Renal pelvis (tissue), 12 donors: ENCODE measurements at places on chromosomes 1 and 21. TPM values are rescaled to one million over a fixed set of nuclear protein-coding genes. Genes with fewer than 3 reads are reported as not detected.

- no peak for DNase-seq
Observed at GRCh38 chr1:71882226-71882625, 400.1 kb downstream of the NEGR1 start.

DNA sequence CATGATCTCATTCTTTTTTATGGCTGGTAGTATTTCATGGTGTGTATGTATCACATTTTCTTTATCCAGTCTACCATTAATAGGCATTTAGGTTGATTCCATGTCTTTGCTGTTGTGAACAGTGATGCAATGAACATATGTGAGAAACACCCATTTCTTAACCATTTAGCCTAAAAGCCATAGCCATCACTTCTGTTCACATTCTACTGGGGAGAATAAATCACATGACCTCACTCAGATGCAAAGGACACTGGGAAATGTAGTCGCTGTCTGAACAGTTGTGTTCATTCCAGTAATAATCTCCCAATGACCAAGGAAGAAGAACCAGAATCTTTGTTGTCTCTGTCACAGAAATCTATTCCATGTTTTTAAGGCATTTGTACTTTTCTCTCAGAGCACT, 15.1 kb upstream of the PLA2G2E start:
- DNase-seq, result no peak

DNA sequence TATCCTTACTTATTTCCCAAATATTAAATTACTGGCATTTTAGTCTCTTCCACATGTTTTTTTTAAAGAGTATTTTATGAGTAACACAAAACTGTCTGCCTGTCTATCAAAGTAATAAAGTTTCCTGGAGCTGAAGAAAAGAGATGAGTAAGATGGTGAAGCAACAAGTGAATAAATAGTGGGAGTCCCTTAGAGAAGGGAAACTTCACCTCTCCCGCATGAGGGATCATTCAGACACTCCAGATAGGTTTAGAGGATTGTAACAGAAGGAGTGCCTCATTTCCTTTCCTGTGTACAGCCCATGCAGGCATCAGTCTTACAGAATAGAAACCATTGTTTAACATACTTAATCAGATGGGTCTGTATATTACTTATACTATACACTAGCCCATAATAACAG, 205.7 kb downstream of the USP25 start:
- no peak for DNase-seq

DNA sequence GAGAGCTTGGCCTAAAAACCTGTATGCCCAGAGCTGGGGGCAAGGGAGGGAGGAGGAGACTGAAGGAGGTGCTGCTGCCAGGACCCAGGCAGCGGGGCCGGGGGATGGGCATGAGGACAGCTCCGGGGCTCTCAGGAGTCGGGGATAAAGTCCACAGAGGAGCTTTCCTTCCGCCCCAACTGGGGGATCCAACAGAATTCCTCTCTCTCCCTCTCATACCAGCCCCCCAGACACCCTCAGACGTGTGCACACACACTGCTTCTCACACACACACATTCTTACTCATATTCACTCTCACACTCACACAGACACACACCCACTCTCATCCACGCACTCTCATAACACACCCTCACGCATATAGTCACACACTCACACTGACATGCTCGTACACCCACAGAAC, 39.1 kb downstream of the SYF2 start:
- DNase-seq, result no peak

DNA sequence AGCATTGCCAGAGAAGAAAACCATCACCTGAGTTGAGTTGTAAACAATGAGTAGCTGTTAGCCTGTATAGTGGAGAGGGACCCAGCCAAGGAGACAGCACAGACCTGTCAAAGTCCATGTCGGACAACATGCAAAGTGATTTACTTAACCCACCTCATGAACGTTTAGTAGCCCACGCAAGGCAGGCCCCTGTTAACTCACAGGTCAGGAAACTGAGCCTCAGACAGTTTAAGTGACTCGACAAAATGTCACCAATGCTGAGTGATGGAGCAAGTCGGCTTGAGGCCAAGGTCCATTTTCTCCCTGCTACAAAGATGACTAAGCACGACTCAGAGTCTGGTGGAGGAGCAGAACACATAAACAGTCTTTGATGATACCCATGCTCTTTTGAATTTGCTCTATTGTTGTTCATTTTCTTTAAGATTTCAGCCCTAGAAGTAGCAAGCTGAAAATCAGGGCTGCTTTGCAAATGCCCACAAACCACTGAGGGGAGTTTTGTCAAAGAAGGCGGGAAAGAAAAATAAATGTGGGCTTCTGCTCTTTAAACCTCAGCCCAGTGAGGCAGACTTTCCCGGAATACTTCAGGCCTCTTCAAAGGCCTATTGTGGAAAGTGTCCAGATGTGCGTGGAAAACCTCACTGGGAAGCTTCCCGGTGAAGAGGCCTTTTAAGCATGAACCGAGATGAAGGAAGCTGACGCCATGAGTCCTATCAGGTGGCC, 83.8 kb upstream of the HOOK1 start:
- DNase-seq, result no peak

GRCh38 chr21:15848634-15849560, 119.1 kb downstream of the USP25 start:
- no peak for DNase-seq

- DNase-seq, result no peak
Observed at GRCh38 chr1:112395256-112395820, 676 bp upstream of the CTTNBP2NL start.

DNA sequence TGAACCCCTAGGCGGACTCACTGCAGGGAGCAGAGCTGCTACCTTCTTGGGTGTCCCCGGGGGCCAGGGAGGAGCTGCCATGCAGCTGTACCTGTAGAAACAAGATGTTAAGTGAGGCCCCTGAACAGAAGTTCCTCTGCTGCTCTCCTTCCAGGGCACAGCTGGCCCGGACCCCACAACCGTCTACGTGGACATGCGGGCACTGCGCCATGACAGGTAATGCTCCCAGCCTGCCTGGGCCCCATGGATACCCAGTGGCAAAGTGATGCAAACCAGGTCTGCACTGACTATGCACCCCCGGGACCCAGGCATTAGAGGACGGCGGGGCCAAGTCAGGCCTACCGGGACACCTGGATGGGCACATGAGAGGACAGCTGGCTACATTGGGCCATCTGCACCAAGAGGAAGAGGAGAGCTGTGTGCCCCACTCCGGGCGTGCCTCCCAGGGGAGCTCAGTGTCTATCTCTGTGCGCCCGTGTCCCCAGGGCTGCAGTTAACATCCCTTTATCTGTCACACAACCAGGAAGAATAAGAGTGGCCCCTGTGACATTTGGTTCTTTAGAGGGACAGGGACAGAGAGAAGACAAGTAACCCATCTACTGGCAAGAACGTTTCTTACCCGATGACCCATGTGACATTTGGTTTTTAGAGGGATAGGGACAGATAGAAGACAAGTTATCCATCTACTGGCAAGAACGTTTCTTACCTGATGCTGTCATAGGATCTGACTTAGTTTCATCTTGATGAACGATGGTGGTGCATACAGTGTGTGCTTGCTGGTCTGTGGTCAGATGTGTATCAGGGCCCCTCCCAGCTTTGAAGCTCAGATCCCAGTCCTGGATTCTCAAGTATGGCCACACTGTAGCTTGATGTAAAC, 44.1 kb downstream of the S100B start:
- no peak for DNase-seq

DNA sequence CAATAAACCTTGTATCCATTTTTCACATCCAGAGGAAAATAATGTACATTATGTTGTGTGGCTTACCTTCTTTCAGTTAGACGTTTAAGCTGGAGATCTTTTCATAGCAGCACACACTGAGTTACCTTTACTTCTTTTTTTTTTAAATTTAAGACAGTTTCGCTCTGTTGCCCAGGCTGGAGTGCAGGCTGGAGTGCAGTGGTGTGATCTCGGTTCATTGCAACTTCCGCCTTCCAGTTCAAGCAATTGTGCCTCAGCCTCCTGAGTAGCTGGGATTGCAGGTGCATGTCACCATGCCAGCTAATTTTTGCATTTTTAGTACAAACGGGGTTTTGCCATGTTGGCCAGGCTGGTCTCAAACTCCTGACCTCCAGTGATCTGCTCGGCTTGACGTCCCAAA, 7.4 kb upstream of the CAMTA1 start:
- DNase-seq, result no peak

DNA sequence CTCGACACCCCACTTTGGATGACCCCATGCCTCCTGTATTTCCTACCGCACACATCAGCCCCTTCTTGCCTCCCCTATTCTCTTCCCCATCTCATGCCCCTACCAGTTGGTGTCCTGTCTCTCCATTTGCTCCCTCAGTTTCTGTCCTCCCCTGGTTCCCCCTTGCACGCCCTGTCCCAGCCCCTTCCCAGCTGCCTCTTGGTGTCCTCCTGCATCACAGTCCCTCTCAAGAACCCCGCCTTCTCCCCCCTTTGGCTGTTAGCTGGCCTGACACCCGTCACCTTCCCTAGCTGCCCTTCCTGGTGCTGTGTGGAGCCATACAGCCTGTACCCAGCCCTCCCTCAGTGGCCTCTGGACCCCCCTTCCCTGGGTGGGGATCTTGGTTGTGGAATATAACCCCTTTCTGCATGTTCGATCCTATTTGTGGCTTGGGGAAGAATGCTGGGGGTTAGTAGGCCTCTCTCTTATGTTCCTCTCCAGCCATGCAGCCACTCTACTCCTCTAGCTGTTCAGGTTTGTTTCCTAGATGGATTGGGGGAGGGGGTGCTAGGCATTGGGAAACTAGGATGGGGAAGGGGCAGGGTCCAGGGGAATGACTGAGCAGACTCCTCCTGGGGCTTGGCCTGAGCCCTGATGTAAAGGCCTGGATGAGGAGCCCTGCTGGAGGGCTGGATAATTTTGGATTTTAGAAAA, 41.4 kb upstream of the NFASC start:
- DNase-seq, result no peak

The SIM2 gene
- 25.9 TPM for polyA plus RNA-seq

DNA sequence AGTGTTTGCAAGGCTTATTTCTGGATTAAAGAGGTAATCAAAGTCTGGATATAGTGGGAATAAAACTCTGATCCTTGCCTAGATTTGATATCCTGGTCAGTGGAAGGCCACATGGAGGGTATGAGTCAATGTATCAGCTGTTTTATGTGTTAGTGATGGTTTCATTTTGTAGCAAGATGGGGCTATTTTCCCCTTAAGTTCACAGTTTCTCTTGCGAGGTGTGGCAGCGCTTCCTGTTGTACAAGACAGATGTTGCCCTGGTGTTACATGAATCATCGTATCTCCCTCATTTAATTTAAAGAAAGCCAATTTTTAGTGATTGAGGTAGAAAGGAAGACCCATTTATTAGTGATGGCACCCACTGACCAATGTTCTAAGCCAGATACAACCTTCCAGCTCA, 220.2 kb downstream of the DUSP10 start:
- no peak for DNase-seq

The C4BPB gene
- 0.53 TPM for polyA plus RNA-seq

The HAO2 gene
- 109 TPM for polyA plus RNA-seq

DNA sequence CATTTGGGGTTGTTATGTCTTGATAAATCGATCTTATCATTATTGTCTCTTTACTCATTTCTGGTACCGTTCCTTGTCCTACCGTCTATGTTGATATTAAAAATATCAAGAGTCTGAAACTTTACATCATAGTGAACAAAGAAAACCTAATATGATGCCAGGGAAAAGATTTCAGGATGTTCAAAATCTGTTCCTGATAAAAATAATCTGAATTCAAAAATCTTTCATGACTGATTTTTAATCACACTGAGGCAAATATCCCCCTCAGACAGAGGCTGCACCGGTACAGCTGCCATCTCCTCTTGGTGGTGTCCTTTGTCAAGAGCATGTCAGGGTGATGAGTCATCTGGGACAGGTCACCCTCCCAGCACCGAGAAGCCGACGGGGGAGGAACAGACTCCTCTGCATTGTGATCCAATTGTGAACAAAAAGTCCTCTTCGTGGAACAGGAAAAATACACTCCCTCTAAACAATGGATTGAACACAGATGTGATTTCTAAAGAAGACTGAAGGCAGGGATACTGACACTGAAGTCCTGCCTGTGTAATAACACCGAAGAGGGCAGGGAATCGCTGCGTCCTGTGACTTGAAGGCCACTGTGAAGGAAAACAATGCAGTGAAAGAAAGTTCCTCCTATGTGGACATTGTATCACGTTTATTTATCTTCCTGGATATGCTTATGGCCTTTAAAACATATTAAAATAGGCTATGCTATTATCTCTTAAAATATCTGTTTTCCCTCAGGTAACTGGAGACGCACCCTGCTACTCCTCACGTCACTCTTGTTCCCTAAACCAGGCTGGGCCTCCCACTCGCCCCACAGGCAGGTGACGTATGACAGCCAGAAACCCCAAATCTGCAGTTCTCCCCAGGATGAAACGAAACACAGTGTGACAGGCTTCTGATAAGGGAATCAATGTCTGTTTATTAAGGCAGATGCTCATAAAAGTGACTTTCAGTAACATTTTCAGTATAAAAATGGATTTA, 4.3 kb upstream of the SPATC1L start:
- no peak for DNase-seq

The PRMT2 gene
- 138 TPM for polyA plus RNA-seq

The AP4B1 gene
- polyA plus RNA-seq, result 47.2 TPM

GRCh38 chr1:219312967-219313366, 139.3 kb downstream of the LYPLAL1 start:
- DNase-seq, result no peak

The KIF14 gene
- 7.6 TPM for polyA plus RNA-seq

DNA sequence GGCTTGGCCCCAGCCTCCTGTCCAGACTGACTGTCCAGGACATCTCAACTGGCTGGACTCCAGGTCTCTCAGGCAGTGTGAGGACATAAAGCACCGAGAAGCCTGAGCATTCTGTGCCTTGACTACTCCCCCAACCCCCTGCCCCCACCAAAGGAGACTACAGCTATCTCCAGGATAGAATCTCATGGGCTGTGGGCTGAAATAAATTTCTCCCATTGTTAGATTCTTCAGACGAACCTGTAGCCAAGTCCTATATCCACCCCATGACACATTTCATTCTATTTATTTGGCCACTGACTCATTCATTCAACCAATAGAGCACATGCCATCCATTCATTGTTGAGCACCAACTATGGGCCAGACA, 11.4 kb downstream of the VWA5B1 start:
- DNase-seq, result no peak

- DNase-seq, result no peak
Observed at GRCh38 chr1:3066250-3066711, 2.7 kb upstream of the PRDM16 start.

DNA sequence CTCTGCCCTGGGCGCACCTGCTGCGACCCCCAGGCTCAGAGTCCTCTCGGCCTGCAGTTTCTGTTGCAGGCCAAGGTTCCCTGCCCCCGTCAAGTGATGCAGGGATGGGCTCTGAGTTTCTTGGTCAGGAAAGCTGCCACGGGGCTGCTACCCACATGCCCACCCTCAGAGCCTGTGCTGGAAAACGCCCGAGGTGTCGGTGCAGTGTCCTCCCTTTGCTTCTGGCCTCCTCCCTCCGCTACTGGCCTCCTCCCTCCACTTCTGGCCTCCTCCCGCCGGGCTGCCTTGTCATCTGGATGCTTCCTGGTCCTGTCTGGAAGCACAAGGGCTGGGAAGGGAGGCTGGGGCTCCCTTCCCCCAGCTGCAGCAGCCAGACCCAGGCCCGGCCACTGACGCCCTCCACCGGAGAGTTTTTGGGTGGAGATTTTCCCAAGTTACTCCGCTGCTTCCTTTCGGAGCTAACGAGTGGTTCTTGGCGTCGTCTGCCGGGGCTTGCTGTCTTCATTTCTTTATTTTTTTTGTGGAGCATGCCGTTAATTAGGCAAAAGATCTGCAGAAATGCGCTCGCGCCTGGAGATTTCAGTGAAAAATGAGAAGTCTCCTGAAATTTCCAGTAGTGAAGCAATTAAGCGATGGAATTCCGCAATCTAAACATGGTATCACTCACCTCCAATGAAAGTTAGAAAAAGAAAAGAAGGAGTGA, 17.4 kb downstream of the PRDM16 start:
- no peak for DNase-seq

The CYP4A11 gene
- polyA plus RNA-seq, result 58.8 TPM

The IFI16 gene
- polyA plus RNA-seq, result 43.1 TPM

The CCDC27 gene
- 0.19 TPM for polyA plus RNA-seq

GRCh38 chr21:29290240-29290639, 8.5 kb upstream of the BACH1 start:
- DNase-seq, result no peak
